ENCODE measurements at places on chromosomes 4 and X.
A peak's percentile ranks its signal among the peaks of the same experiment; 100 is the strongest.

DNA sequence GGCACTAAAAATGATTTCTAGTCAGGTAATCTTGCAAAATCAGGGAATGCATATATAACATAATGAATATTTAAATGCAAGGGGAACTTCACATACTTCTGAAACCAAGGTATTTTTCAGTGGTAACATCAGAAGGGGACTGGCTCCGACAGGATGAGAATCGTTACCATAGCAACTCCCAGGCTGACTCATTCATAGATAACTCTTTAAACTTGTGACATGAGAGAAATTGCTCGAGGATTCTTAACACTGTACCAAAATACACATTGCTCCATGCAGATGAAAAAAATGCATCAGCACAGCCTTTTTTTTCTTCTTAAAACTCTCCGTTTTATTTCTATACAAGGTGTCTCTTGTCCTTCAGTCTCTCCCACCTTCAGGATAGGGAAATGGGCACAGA is 114.3 kb downstream of the GABRB1 start:
- no peak for DNase-seq

DNA sequence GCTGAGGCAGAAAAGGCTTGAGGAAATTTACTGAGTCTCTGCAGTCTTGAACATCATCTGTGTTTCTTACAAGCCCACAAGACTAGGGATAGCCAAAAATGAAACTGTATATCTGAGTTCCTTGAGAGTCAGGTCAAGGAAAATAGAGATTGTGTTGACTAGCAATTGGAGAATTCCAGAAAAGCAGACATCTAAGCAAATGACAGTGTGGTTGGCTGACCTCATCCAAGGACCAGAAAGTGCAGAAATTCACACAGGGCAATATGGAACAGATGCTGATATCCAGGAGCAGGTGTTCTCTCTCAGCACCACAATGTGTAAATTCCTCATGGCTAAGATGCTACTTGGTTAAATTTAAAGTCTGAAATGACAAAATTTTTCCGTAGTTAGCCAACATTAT is 146.4 kb downstream of the VEGFC start:
- no peak for DNase-seq

- no peak for DNase-seq
These were observed 286.3 kb downstream of the ANKRD50 start for GRCh38 chr4:124426279-124426678.

DNA sequence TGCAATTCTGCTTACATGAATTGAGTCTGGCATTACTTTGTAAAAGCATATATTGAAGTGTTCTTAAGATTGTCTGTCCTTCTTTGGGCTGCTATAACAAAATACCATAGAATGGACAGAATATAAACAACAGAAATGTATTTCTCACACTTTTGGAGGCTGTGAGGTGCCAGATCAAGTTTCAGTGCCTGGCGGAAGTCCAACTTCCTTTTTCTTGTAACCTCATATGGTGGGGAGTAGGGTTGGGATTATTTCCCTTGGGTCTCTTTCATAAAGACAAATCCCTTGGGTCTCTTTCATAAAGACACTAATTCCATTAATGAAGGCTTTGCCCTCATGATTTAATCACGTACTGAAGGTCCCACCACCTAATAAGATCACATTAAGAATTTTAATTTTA is 199.3 kb upstream of the GRID2 start:
- no peak for DNase-seq

- DNase-seq: peak; percentile 55
These were observed at the start of gene SETD7 for GRCh38 chr4:139556071-139556723. SETD7 (minus strand) TSS chr4:139556219; CDS start chr4:139556137, 82 bp downstream.

DNA sequence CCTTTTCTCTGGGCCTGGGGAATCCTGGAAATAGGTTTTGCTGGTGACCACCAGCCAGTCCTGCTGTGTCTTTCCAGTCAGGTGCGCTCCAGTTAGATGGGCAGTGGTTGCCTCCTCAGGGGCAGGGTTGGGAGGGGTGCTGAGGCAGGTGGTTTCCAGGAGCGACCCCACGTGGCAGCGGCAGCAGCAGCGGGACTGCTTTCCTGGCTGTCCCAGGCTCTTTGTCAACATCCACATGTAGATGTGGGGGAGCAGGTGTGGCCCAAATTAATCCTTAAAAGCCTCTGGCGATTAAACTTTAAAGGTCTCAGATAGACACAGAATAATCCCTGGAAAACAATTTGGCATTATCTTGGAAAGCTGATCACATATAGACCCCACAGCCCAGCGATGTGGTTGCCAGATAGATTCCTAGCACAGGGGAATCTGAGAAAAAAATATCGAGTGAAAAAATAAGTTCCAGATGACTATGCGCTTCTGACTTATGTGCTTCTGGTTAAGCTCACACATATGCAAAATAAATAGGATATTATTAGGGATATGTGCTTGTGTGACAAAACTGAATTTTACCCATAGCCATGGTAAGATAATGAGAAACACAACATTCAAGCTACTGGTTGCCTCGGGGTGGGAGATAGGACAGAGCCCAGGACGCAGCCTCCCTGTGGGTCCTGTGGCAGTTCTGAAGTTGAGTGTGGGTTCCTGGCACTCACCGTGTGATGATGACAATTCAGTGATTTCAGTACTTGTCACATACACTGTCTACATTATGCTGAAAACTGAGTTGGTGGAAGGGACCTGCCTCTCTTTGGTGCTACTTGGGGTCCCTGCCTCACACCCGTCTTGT is 336.4 kb downstream of the ARHGAP10 start:
- DNase-seq: no peak

DNA sequence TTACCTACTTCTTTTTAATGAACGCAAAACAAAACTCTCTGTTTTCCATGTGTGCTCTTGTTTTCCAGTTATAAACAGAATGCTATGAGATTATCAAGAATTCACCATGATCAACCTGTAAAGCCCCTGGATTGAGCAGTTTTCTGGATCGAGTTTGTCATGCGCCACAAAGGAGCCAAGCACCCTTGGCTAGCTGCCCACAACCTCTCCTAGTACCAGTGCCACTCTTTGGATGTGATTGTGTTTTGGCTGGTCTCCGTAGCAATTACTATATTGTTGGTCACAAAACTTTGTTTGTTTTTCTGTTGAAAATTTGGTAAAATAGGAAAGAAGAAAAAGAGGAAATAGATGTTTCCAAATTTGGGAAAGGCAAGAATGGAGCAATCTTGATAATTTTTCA is 51.1 kb downstream of the UGT2B7 start:
- no peak for DNase-seq

- DNase-seq: no peak
These were observed 25.7 kb downstream of the CXCL13 start for GRCh38 chr4:77631276-77631675.

Data from activated CD4-positive, alpha-beta T cell treated with anti-CD3 and anti-CD28 coated beads for 4 hours (primary cell).